BE2C (cell line): ENCODE measurements at places on chromosomes 13 and 19.

DNA sequence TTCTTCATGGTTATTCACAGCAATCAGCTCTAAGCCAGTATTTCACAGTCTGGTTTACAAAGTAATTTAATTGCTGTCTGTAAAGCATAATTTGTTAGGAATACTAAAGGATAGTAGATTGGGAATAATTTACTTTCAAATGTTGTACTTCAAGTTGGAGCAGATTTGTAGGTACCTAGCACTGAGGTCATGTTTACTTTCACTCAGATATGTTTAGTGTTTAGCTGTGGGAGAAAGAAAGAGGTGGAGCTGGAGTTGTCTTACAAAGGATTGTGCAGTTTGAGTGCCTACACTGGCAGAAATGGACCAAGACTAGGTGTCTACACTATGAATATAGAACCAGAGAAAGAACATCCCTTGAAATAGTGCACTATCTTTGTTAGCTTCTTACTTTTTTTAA, 464.6 kb downstream of the PCDH9 start:
- DNase-seq: no peak

- DNase-seq: no peak
Observed at GRCh38 chr13:93228643-93228937, 2.0 kb downstream of the GPC6 start.

DNA sequence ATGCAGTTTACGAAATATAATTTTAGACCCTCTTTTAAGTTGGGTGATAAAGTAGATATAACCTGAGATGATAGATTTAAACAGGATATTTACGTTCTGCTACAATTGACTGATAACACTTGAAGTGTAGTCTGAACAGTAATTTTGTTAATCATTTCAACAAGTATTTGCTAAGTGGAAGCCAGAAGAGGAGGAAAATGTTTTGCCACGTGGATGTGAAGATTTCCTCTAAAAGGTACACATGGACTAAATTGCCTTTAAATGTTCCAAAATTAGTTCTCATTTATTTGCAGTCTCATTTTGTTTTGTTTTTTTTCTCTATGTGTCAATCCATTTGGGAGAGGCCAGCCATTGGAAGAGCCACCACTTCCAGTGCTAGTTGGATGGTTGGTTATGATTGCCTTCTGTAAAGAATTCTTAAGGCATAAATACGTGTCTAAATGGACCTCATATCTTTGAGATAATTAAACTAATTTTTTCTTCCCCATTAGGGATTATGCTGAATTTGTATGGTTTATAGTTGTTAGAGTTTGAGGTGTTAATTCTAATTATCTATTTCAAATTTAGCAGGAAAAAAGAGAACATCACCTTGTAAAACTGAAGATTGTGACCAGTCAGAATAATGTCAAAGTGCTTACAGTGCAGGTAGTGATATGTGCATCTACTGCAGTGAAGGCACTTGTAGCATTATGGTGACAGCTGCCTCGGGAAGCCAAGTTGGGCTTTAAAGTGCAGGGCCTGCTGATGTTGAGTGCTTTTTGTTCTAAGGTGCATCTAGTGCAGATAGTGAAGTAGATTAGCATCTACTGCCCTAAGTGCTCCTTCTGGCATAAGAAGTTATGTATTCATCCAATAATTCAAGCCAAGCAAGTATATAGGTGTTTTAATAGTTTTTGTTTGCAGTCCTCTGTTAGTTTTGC, 2.8 kb downstream of the MIR17HG start:
- no peak for DNase-seq

- DNase-seq: no peak
Observed at GRCh38 chr13:27018882-27019281, 152.7 kb downstream of the USP12 start.

DNA sequence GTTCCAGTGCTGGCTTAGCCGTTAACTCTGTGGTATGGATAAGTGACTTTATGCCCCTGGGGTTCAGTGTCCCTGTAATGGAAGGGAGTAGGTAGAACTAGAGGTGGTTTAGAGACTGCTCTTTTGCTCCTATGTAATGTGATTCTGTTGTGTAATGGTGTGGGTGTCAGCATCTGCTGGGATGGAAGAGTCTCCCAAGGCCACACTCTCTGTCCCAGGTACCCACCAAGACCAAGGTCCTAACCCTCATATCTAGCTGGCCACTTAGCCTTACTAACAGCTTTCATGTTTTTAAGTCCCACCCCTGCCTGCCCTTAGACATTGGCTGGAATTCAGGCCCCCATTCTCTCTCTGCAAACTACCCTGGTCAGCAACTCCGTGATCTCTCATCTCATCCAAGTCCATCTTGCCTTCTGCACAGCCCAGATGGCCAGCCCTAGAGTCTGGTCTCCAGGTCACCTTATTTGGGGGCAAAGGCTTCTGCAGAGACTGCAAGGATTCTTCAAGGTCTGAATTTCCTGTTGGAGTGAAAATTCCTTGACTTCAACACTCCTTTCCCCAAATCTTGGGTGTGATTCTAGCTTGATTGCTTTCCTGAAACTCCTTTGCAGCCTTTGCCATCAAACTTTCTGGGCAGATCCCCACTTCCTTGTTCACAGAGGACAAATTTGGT, 48.4 kb downstream of the SERP2 start:
- DNase-seq: no peak

DNA sequence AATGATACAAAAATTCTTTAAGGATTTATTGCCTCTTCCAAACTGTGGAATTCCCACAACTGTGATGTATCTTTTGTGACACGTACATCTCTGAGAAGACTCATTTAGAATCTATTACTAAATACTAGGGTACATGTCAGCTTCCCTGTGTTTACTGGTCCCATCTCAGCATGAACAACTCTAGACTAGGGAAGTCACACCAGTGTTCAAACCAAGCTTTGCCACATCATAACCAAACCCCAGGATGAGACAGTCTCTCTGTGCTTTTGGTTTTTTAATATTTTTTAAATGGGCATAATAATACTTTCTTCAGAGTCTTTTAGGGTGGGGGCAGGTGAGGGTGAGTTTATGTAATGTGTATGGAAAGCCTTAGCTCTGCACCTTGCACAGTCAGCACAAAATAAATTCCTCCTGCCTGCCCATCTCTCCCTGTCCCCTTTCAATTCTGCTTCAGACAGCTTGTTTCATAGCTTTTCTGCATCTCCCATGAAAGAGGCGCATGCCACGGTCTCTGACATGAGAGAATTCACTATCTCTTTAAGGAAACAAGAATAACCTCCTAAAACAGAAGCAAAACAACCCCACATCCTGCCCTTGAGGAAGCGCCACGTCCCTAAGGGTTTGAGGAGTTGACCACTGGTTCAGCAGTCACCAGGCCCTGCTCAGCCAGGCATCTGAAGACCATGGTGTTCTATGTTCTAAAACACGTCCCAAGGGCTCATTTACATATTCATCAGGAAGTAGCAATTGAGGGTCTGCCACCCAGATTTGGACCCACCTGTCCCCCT, 174.5 kb downstream of the USP12 start:
- DNase-seq: no peak

- DNase-seq: no peak
Observed at GRCh38 chr19:35365303-35365702, 5.6 kb upstream of the GPR42 start.

- DNase-seq: no peak
Observed at GRCh38 chr19:17522988-17523872, 11.8 kb downstream of the PGLS start.
